Common myeloid progenitor, CD34-positive (primary cell): ENCODE measurements at places on chromosomes 11 and 22.

GRCh38 chr11:64185175-64185692 is 737 bp upstream of the STIP1 start:
- peak overlapping the region; percentile 52 for H3K4me3 ChIP-seq
- no peak for DNase-seq
- H3K4me1 ChIP-seq, result peaks cover 47% of the 10 kb centered on the region

GRCh38 chr22:39469326-39469680 is 12.5 kb downstream of the MGAT3 start:
- no peak overlapping the region for H3K4me3 ChIP-seq
- H3K27me3 ChIP-seq, result no peaks in the 10 kb centered on the region
- H3K4me1 ChIP-seq, result peaks cover 45% of the 10 kb centered on the region
- no peaks in the 10 kb centered on the region for H3K36me3 ChIP-seq

DNA sequence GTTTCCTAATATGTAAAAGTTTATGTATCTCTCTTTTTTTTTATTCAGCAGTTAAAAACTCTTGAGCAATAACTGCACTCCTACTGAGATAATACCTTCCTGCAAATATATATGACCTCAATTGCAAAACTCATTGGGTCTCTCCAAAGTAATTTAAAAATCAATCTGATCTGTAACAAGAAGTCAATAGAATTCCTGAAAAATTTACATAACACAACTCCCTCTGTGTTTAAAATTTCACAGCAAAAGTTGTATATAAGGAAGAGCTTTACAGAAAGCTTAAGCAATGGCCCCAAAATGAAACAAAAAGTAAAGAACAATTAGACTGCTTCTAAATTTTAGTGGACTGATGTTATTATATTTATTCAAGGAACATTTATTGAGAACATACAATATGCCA is 313.4 kb downstream of the DLG2 start:
- H3K36me3 ChIP-seq, result no peaks in the 10 kb centered on the region
- no peak overlapping the region for H3K27ac ChIP-seq
- H3K4me1 ChIP-seq, result peaks cover 3% of the 10 kb centered on the region
- no peak for DNase-seq
- no peak overlapping the region for H3K4me3 ChIP-seq

GRCh38 chr11:69877235-69877634 is 58.0 kb upstream of the FGF3 start:
- no peak for DNase-seq
- H3K4me1 ChIP-seq, result no peaks in the 10 kb centered on the region
- no peaks in the 10 kb centered on the region for H3K36me3 ChIP-seq
- no peak overlapping the region for H3K27ac ChIP-seq

DNA sequence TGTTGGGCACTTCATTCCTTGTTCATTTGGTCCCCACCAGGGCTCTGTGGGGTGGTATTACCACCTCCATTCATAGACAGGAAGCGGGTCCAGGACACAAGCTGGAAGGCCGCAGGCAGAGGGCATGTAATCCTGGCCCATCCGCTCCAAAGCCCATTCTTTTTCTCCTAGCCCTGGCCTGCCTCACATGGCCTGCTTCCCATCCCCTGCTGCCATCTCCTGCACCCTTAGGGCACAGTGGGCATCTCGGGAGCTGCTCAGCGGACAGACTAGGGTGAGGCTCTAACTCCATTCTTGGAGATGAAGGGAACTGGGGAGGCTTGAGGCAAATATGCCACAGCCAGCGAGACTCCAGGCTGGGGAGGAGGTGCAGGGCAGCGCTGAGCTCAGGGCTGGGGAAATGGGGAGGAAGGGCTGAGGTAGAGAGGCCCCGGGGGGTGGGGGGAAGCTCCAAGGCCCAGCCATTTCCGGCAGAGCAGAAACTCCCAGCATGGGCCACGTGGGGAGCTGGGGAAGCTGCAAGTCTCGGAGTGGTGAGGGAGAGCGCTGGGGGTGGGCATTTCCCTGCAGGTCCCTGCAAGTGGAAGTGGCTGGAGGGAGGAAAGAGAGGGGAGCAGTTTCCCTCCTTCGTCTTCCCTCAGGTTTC is 14.3 kb upstream of the BCL9L start:
- H3K4me1 ChIP-seq, result peaks cover 17% of the 10 kb centered on the region
- no peak overlapping the region for H3K27ac ChIP-seq
- no peak for DNase-seq
- H3K27me3 ChIP-seq, result no peaks in the 10 kb centered on the region

GRCh38 chr11:67010296-67010905 is 12.5 kb upstream of the SYT12 start:
- no peak for DNase-seq
- H3K4me1 ChIP-seq, result no peaks in the 10 kb centered on the region
- peaks cover 22% of the 10 kb centered on the region for H3K27me3 ChIP-seq
- no peak overlapping the region for H3K27ac ChIP-seq
- no peaks in the 10 kb centered on the region for H3K36me3 ChIP-seq

DNA sequence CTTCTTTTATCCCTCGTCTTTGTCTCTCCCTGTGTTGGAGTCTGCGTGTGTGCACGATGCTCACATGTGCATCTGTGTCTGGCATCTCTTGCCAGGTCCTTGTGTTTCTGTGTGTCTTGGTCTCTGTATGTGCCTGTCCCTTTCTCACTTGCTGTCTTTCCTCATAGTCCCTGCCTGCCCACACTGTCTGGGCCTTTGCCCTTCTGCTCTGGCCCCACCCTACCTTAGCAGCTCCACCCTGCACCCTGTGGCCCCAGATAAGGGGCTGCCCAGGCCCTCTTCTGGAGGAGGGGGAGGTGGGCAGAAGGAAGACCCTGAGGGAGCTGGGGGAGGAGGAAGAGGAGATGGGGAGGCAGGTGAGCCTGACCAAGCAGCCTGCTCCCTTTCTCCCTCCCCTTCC is 2.8 kb downstream of the EHBP1L1 start:
- H3K4me3 ChIP-seq, result no peak overlapping the region
- peaks cover 45% of the 10 kb centered on the region for H3K4me1 ChIP-seq
- H3K36me3 ChIP-seq, result peaks cover 42% of the 10 kb centered on the region

- no peak overlapping the region for H3K4me3 ChIP-seq
- no peak overlapping the region for H3K27ac ChIP-seq
- no peak for DNase-seq
- H3K4me1 ChIP-seq, result no peaks in the 10 kb centered on the region
Observed at GRCh38 chr11:71568704-71569349, 3.5 kb downstream of the KRTAP5-10 start.

DNA sequence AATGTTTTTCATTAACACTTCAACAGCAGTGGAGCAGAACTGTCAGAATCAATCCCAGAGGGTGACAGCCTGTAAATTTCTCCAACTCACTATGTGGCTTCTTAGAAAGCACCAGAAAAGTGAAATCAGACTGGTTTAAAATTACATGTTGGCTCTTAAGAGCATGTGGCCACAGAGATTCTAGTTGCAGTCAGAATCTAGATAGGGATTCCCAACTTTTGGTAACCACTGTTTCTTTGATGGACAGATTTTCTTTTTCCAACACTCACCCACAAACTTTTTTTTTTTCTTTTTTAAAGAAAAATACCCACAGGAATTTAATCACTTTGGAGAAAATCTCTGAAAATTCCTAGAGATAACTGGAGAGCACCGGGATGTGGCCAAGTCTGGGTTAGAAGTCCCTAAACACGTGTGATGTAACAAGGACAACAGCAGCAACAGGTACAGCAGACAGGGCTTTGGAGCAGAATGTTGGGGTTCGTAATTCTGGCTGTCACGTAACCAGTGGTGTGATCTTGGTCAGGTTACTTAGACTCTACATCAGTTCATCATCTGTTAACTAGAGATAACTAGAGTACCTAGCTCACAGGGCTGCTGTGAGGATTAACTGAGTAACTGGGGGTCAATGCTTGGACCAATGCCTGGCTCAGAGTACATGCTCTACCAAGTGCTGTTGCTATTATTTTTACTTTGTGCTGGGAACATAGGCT is 100.1 kb downstream of the NAT10 start:
- H3K36me3 ChIP-seq, result no peaks in the 10 kb centered on the region
- no peak overlapping the region for H3K4me3 ChIP-seq
- no peaks in the 10 kb centered on the region for H3K27me3 ChIP-seq
- DNase-seq, result no peak
- peaks cover 14% of the 10 kb centered on the region for H3K4me1 ChIP-seq

DNA sequence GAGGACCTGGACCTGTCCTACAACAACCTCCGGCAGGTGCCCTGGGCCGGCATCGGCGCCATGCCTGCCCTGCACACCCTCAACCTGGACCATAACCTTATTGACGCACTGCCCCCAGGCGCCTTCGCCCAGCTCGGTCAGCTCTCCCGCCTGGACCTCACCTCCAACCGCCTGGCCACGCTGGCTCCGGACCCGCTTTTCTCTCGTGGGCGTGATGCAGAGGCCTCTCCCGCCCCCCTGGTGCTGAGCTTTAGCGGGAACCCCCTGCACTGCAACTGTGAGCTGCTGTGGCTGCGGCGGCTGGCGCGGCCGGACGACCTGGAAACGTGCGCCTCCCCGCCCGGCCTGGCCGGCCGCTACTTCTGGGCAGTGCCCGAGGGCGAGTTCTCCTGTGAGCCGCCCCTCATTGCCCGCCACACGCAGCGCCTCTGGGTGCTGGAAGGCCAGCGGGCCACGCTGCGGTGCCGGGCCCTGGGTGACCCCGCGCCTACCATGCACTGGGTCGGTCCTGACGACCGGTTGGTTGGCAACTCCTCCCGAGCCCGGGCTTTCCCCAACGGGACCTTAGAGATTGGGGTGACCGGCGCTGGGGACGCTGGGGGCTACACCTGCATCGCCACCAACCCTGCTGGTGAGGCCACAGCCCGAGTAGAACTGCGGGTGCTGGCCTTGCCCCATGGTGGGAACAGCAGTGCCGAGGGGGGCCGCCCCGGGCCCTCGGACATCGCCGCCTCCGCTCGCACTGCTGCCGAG is 1.5 kb downstream of the LRFN4 start:
- no peak for DNase-seq
- no peak overlapping the region for H3K4me3 ChIP-seq
- no peaks in the 10 kb centered on the region for H3K36me3 ChIP-seq

GRCh38 chr22:20436307-20436767 is 1.3 kb downstream of the SCARF2 start:
- H3K36me3 ChIP-seq, result no peaks in the 10 kb centered on the region
- no peak overlapping the region for H3K4me3 ChIP-seq
- H3K4me1 ChIP-seq, result no peaks in the 10 kb centered on the region

DNA sequence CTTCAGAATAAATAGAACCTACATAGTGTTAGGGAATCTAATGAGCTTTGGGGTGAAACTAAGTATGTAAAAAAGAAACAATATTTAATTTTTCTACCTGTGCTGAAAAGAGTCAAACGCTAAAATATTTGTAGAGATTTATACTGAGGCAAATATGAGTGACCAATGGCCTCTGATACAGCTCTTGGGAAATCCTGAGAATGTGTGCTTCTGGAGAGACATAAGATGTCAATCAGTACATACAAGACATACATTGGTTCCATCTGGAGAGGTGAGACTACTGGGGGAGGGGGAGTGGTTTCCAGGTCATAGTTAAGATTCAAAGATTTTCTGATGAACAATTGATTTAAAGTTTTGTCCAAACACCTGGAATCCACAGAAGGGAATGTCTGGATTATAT is 970 bp downstream of the ASRGL1 start:
- H3K27ac ChIP-seq, result no peak overlapping the region
- DNase-seq, result no peak
- peak overlapping the region; percentile 76 for H3K4me3 ChIP-seq

DNA sequence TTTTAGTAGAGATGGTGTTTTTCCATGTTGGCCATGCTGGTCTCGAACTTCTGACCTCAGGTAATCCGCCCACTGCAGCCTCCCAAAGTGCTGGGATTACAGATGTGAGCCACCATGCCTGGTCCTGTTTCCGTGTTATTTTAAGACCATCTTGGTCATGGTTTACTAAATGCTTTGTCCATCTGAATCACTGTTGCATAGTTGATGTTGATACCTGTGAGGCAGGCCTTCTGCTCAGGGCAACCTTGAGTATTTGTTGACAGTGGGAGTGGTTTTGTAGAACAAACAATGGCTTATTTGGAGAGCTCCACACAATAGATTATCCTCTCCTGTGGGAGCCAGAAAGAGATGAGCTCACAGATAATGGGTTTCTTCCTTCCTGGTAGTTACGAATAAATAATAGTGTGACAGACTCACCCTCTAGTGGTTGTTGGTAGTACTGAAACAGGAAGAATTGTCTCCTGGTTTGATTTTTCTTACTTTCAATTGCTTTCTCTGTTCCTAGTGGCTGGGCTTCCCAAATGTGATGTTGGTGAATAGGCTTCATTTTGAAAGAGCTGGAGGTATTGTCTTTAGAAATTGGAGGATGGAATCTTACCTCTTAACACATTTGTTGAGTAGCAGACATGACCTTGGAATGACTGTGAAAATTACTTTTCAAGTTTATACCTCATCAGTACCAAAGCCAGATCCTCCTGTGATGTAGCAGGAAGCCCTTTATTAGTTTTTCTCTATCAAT is 39.0 kb downstream of the CTNND1 start:
- DNase-seq, result peak; percentile 73
- H3K27me3 ChIP-seq, result no peaks in the 10 kb centered on the region
- H3K36me3 ChIP-seq, result peaks cover 14% of the 10 kb centered on the region
- no peak overlapping the region for H3K4me3 ChIP-seq
- H3K27ac ChIP-seq, result no peak overlapping the region

- peaks cover 49% of the 10 kb centered on the region for H3K27me3 ChIP-seq
- H3K4me3 ChIP-seq, result peak overlapping the region; percentile 71
- peaks cover 31% of the 10 kb centered on the region for H3K36me3 ChIP-seq
- H3K4me1 ChIP-seq, result no peaks in the 10 kb centered on the region
- DNase-seq, result no peak
Observed at GRCh38 chr11:826836-827145, 928 bp upstream of the CRACR2B start.

- no peaks in the 10 kb centered on the region for H3K36me3 ChIP-seq
- no peak overlapping the region for H3K27ac ChIP-seq
- H3K4me3 ChIP-seq, result no peak overlapping the region
- DNase-seq, result no peak
- peaks cover 2% of the 10 kb centered on the region for H3K27me3 ChIP-seq
- no peaks in the 10 kb centered on the region for H3K4me1 ChIP-seq
Observed at GRCh38 chr11:63444160-63444559, 46.8 kb downstream of the PLAAT5 start.

GRCh38 chr11:134700101-134700640 is 288.1 kb upstream of the B3GAT1 start:
- DNase-seq, result no peak
- H3K4me1 ChIP-seq, result no peaks in the 10 kb centered on the region
- H3K27ac ChIP-seq, result no peak overlapping the region
- peaks cover 10% of the 10 kb centered on the region for H3K27me3 ChIP-seq
- no peak overlapping the region for H3K4me3 ChIP-seq

GRCh38 chr11:47399860-47400767 is 8.3 kb upstream of the SLC39A13 start:
- peak; percentile 88 for DNase-seq
- no peaks in the 10 kb centered on the region for H3K36me3 ChIP-seq
- H3K27me3 ChIP-seq, result no peaks in the 10 kb centered on the region
- H3K4me3 ChIP-seq, result peak overlapping the region; percentile 73

GRCh38 chr11:47186700-47187695 is 764 bp upstream of the PACSIN3 start:
- H3K4me3 ChIP-seq, result peak overlapping the region; percentile 63
- no peaks in the 10 kb centered on the region for H3K36me3 ChIP-seq
- peak; percentile 68 for DNase-seq
- H3K27ac ChIP-seq, result no peak overlapping the region

GRCh38 chr11:122711831-122712381 is 56.4 kb downstream of the UBASH3B start:
- no peaks in the 10 kb centered on the region for H3K27me3 ChIP-seq
- H3K27ac ChIP-seq, result no peak overlapping the region
- peaks cover 62% of the 10 kb centered on the region for H3K4me1 ChIP-seq
- peak; percentile 77 for DNase-seq
